ENCODE measurements at places on chromosomes 5 and 9. TPM values are rescaled to one million over a fixed set of nuclear protein-coding genes. Genes with fewer than 3 reads are reported as not detected.

Gene NREP
- total RNA-seq, result 8.0 TPM

Gene FOXD4L3
- not detected for total RNA-seq

Gene TAF11L5
- not detected for total RNA-seq

Gene PHF24
- total RNA-seq, result not detected

Gene PAIP2
- total RNA-seq, result 33.7 TPM

Gene CMBL
- total RNA-seq, result 2.0 TPM

Gene PHF2
- 22.6 TPM for total RNA-seq

Gene CTXN3
- total RNA-seq, result not detected

Gene FOXD4L6
- total RNA-seq, result not detected

Gene CCDC171
- total RNA-seq, result 1.2 TPM

Gene TAL2
- total RNA-seq, result not detected

Gene NTNG2
- total RNA-seq, result 0.95 TPM

Gene SERF1A
- total RNA-seq, result 0.83 TPM

Gene ABLIM3
- total RNA-seq, result 24.3 TPM

Gene AGPAT2
- total RNA-seq, result 80.3 TPM

Gene THBS4
- 1.7 TPM for total RNA-seq

Gene IFNB1
- not detected for total RNA-seq

Gene SIT1
- 1.1 TPM for total RNA-seq

Gene BTNL3
- not detected for total RNA-seq

Gene CCL27
- not detected for total RNA-seq
